Stimulated activated CD8-positive, alpha-beta memory T cell treated with anti-CD3 and anti-CD28 coated beads, Interleukin-4, amount 100 ng/mL, for 4 hours (primary cell): ENCODE measurements at places on chromosomes 6 and 20.

GRCh38 chr6:14524319-14524718, 406.7 kb downstream of the CD83 start:
- DNase-seq: no peak

DNA sequence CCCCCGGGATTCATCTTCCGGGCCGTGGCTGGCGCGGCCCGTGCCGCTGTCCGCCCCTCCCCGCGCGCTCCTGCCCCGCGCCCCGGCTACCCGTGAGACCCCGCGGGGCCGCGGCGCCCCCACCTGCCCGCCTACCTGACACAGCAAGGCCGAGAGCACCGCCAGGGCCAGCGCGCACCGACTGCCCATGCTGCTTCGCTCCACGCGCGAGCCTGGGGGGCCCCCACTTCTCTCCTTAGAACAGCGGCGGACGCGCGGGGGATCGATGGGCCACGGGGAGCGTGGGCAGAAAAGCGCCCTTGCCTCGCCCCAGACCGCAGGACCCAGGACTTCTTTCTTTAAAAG, 955 bp downstream of the DLL1 start:
- DNase-seq: no peak

DNA sequence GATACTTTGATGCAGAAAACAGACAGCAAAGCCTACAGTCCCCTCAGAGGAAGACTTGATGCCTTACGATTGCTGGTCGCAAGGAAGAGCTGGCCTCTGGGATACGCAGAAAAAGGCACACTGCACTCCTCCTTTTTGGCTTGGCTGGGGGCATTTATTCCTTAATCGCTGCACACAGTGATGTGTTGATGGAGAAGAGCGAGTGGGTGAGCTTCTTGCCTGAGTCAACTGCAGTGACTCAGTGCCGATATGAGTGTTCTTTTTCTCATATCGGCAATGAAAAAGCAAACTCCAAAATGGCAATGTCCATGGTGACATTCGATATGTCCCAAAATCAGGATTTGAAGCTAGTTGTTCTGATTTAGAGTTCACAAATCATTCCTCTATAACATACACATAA, 794.8 kb downstream of the HACE1 start:
- DNase-seq: no peak

DNA sequence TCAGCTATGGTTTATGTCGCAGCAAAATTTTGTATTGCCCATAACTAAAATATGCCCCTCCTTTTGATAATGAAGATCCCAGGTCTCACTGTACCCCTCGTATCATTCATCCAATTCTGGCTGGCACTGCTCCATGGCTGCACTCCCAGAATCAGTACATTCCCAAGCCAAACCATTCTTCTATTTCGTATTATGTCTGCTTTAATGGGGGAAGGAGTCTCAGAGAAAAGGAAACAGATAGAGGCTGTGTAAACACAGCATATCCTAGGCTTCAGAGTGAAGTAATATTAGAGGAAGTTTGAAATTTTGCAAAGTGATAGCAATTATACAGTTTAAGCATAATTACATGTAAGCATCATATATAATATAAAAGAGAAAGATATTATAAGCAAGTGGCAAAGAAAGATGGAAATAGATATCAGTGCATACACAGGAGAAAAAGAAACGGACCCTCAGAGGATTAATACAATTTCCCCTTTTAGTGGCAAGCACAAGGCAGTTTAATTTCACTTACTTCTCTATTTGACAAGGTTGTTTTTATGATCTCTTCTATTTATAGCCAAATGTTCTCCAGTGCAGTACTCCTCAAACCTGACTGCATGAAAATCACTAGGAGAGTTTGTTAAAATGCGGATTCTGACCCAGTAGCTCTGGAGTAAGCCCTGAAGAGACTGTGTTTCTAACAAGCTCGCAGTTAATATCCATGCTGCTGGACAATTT, 56.5 kb upstream of the TENT5A start:
- DNase-seq: no peak

- DNase-seq: no peak
Observed at GRCh38 chr20:58133020-58133808, 95.2 kb downstream of the ANKRD60 start.

- DNase-seq: no peak
Observed at GRCh38 chr20:17605131-17605660, 35.3 kb downstream of the DSTN start.
